Neural progenitor cell (in vitro differentiated cells): ENCODE measurements at places on chromosomes 5 and 9. TPM values are rescaled to one million over a fixed set of nuclear protein-coding genes. Genes with fewer than 3 reads are reported as not detected.

The SLC6A19 gene
- total RNA-seq, result not detected in 2 replicates

The LCN10 gene
- total RNA-seq, result not detected in 2 replicates

DNA sequence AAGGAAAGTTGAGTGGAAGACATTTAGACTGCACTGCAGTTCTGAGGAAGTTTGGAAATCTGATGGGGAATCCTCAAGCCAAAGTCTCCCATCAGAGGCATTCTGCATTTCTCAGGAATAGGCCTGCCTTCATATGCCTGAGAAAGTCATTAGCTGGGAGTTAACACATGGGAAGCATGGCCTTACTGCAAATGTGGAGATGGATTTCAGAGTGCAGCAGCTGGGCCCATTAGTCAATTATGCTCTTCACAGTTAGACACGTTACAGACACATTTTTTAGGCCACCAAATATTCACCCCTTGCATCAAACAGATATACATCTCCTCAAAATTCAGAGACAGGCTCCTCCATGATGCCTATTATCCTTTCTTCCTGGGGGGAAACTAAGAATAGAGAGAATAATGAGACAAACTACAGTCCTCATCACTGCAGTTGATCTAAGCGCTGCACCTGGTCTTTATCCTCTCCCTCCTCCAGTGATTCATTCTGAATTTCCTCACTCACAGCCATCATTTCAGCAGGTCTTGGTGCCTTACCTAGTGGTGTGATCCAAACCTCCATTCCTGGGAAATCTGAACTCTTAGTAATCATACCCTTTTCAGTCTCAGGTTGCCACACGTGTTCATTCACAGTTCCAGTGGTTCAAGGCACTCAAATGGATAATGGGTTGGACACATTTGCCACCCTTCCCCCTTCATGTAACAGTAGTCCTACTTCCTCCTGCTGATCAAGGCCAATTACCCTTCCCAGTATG is 47.9 kb upstream of the PPP2CA start:
- DNase-seq, result no peak

The CCDC152 gene
- total RNA-seq, result 11.8 and 23.9 TPM in 2 replicates

GRCh38 chr9:131657037-131657377 is 82.9 kb downstream of the RAPGEF1 start:
- DNase-seq, result no peak

- no peak for DNase-seq
Measured at GRCh38 chr5:170159101-170159698, 53.5 kb downstream of the FOXI1 start.

The CMYA5 gene
- total RNA-seq, result 1.4 and 3.5 TPM in 2 replicates

DNA sequence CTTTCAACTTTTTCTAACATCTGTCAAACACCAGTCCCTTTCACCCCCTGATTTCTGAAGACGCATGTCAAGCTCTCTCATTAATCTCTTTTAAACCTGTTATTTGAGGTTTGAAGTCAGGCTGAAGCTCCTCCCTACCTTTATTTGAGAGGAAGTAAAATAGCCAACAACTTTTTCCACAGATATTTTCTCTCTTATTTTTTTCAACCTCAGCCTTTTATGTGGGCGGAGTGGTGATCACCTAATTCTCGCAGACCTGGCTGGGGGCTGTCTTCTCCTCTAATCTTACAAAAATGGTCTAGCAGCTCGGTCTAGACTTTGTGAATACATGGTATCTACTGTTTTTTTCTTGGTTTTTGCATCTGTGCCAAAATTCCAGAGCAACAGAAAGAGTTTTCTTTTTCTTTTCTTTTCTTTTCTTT is 395.7 kb upstream of the ACTBL2 start:
- DNase-seq, result no peak

- no peak for DNase-seq
Measured at GRCh38 chr5:14671414-14671813, 6.9 kb downstream of the OTULIN start.

The PCDHB16 gene
- total RNA-seq, result 4.0 and 4.5 TPM in 2 replicates

GRCh38 chr5:160702934-160703333 is 149.1 kb downstream of the ATP10B start:
- no peak for DNase-seq

DNA sequence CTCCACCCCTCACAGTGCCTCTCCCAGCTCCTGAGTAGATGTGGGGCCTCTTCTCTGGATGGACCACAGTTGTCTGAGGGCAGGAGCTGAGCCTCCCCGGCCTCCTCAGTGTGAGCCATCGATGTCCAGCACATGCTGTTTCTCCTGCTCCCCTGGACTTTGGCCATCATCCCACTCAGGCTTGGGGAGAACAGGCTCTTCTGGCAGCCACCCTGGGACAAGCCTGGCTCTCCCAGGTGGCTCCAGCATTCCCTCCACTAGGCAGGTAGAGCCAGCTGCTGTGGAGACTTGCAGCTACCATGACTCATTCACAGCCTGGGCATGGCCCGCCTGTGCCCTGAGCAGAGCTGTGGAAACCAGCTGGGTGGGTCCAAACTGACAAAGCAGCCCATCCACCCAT is 77.0 kb downstream of the CSNK1A1 start:
- no peak for DNase-seq

GRCh38 chr5:135600971-135601381 is 22.2 kb upstream of the CXCL14 start:
- no peak for DNase-seq

- DNase-seq, result no peak
Measured at GRCh38 chr5:32520356-32520755, 65.0 kb upstream of the SUB1 start.

DNA sequence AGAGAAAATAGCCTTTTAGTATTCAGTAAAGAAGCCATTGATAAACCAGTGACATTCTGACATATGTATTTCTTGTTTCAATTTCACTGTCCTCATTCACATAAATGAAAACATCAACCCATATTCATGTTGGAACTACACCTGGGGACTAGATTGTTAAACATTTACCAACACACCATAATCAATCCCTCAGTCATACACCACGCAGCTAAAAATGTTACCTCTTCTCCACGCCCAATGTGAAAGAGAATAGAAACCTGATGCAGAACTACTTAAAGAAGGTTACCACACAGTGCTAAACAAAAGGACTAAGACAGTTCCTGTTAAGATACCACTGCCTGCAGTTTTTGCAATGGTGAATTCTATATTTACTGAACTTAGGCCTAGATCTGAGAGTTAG is 518.9 kb downstream of the PRELID2 start:
- no peak for DNase-seq

The CNTRL gene
- 29.2 and 45.4 TPM in 2 replicates for total RNA-seq

DNA sequence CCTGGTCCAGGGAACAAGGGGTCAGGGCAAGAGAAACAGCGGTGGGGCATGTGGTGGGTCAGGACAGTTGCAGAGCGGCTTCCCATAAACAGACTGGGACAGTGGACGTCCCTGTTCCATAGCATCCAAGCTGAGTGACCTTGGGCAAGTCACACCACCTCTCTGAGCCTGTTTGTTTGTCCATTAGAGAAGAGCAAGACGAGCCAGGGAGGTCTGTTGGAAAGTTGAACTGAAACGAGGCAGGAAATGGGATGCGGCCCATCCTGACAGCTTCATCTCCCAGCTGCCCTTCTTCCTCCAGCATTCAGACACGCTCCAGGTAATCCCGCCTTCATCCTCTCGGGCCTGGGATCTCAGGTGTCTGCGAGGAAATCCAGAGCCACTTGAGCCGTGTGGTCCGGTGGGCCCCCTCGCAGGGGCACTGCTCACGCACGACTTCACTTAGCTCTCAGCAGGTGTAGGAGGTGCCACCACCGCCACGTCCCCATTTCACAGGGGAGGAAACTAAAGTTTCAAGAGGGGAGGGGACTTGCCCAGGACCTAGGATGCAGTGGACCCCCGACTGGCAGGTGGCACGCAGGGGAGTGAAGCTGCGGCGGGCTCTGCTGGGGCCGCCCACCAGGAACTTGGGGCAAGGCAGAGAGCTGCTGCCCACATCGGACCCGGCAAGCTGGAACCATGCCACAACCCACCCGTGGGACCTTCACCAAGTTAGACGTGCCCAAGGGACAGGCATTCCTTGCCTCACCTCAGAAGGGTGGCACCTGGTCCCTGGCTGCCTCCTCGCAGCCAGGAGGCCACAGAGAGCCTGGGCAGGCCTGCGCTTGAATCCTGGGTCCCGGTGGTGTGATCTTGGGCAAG is 13.0 kb downstream of the PTGES2 start:
- DNase-seq, result no peak

- DNase-seq, result no peak
Measured at GRCh38 chr9:6702707-6703106, 55.1 kb upstream of the KDM4C start.

DNA sequence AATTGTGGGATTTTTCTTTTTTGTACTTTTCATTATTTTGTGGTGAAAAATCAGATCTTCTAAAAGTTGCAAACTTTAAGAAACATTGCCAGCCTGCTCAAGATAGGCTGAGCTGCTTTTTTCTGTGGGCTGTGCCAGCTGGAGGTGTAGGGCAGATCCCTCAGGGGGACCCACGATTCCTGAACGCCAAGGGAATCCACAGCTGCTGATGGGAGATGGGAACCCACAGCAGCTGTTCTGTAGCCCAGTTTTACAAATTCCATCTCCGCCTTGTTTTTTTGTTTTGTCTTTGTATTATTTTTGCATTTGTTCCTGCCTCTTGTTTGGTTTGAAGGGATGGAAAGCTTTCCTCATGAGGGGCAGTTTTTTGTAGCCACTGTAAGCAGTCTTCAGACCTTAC is 91.0 kb downstream of the WWC1 start:
- DNase-seq, result no peak

The PGM5 gene
- total RNA-seq, result 0.81 and 2.0 TPM in 2 replicates

The CBY3 gene
- not detected in 2 replicates for total RNA-seq

The RNF183 gene
- 0.09 and 0.28 TPM in 2 replicates for total RNA-seq

The IL5 gene
- not detected in 2 replicates for total RNA-seq

DNA sequence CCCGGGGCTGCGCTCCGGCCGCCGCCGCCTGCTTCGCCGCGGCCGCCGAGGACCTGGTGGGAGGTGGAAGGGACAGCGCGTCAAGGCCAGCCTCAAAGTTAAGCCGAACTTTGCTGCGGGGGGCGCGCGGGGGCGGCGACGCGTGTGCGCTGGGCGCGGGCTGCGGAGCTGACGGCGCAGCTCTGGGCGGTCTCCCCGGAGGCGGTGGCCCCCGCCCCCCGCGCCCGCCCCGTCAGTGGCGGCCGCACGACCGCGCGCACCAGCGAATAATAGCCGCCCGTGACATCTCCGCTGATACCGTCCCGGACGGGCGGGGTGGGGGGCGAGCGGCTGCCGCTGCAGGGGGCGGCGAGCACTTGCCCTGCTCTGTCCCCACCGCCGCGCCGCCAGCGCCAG is 579 bp upstream of the FAM78A start:
- peak; percentile 47 for DNase-seq
